ENCODE measurements at places on chromosomes 13 and 19.

GRCh38 chr19:5753743-5754142, 30.8 kb downstream of the PRR22 start:
- DNase-seq, result no peak

- peak; percentile 80 for DNase-seq
Measured at GRCh38 chr19:7533925-7534480, 1.5 kb upstream of the PNPLA6 start.

DNA sequence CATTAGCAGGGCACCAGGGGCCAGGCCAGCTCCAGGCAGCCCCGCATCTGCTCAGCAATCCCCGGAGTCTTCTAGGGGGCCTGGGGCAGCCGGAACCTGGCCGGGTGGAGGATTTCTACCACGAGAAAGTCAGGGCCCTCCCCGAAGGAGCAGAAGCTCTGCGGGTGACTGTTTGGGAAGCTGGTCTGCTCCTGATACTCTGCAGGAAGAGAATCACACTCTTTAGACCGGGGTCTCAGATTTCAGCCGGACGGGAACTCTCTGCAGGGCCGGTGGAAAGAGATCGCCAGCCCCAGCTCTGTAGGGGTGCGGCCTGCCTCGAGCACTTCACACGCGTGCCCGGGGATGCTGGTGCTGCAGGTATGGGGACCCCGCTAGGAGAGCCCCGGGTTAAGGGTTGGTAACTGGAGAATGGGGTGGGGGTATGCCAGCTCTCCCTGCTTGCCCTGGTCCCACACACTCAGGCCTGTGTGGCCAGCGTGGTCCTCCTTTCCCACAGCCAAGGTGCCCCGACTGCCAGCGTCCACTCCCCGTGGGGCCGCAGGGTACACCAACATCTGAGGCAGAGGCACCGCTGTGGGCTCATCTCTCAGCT, 20.1 kb downstream of the RASA3 start:
- no peak for DNase-seq

GRCh38 chr13:82687884-82688283, 1194.4 kb downstream of the SLITRK1 start:
- no peak for DNase-seq

GRCh38 chr13:37453246-37453645, 145.3 kb downstream of the POSTN start:
- no peak for DNase-seq

DNA sequence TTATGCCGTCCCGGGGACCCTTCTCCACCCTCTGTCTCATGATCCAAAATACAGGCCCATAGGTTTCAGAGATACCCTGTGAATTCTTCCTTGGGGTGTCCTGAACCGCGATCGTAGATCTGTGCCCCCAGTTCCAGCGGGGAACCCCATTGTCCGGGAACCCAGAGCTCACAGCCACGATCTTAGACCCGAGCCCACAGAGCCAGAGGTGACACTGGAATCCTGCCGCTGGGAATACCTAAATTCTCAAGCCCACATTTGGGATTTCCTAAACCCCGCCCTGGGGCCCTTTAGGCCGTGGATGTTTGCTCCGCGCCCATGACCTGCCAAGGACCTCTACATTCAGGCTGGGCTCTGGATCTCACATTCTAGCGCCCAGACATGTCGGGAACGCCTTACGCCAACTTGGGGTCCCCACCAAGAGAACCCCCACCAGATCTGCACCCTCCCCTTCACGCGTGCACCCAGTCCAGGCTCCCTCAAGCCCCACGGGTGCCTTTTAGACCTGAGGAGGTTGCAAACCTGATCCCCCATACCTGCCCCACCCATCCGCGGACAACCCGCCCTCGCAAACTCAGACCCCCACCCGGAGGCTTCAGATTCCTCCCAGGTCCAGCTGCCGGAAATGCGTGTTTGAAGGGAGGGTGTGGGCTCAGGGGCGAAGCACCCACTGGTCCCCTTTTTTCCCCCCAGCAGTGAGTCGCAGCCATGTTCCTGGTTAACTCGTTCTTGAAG, 605 bp downstream of the CAPNS1 start:
- no peak for DNase-seq

DNA sequence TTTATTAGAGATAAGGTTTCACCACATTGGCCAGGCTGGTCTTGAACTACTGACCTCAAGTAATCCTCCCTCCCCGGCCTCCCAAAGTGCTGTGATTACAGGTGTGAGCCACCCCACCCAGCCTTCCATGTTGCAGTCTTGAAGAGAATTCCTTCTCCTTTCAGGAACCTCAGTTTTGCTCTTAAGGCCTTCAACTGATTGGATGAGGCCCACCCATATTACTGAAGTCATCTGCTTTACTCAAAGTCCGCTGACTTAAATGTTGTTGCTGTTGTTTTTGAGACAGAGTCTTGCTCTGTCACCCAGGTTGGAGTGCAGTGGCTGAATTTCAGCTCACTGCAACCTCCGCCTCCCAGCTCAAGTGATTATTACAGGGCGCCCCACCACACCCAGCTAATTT, 33.5 kb downstream of the RASL11A start:
- DNase-seq, result no peak

GRCh38 chr13:38758277-38758676, 71.4 kb downstream of the FREM2 start:
- DNase-seq, result no peak

DNA sequence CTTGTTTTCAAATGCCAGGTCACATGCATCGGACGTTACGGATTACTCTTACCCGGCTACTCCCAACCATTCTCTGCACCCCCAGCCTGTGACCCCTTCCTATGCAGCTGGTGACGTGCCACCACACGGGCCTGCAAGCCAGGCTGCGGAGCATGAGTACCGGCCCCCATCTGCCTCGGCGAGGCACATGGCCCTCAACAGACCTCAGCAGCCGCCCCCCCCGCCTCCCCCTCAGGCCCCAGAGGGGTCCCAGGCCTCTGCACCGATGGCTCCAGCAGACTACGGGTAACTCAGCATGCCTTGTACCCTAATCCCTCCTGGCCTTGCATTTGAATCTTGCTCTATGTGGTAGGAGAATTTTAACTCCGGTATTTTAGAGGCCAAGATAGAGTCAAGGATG, 79.5 kb downstream of the GPR12 start:
- DNase-seq, result no peak

- peak; percentile 63 for DNase-seq
Measured at GRCh38 chr19:49475995-49476880, 2.2 kb downstream of the FLT3LG start.

GRCh38 chr13:28705461-28706083, 13.2 kb downstream of the SLC46A3 start:
- DNase-seq, result no peak

- DNase-seq, result no peak
Measured at GRCh38 chr19:30446850-30447552, 74.8 kb downstream of the ZNF536 start.

DNA sequence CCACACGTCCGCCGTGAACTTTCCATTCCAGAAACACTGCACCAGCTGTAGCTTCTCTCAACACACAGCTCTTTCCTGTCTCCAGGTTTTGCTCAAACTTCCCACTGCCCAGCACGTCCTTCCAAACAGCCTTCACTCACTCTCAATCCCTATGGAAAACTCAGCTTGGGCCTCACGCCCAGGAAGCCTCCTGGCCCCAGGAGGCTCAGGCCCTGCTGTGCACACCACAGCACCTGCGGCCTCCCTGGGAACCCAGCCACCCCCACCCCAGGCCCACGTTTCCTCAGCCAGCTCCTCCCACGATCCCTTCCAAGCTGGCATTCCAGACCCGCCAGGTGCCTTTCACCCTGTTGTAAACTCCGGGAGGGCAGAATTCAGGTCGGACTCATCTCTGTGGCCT, 35.2 kb downstream of the C13orf46 start:
- DNase-seq, result no peak

- no peak for DNase-seq
Measured at GRCh38 chr13:39910041-39910440, 254.6 kb downstream of the COG6 start.

DNA sequence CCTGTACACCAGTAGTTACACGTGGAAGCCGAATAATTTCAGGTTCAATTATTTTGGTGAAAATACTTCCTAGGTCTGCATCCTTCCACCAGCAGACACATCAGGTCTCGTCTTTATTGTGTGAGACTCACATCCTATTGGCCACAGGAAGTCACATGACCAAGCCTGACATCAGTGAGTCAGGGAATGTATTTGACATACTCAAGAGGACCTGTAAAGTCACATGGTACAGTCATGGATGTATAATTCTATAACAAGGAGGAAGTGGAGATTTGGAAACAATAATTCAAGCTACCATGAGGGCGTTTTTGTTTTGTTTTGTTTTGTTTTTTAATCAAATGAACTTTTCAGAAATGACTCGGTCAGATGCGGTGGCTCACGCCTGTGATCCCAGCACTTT, 9.3 kb upstream of the HIF3A start:
- DNase-seq, result no peak

GRCh38 chr13:63460462-63461090, 2044.9 kb upstream of the PCDH20 start:
- no peak for DNase-seq

DNA sequence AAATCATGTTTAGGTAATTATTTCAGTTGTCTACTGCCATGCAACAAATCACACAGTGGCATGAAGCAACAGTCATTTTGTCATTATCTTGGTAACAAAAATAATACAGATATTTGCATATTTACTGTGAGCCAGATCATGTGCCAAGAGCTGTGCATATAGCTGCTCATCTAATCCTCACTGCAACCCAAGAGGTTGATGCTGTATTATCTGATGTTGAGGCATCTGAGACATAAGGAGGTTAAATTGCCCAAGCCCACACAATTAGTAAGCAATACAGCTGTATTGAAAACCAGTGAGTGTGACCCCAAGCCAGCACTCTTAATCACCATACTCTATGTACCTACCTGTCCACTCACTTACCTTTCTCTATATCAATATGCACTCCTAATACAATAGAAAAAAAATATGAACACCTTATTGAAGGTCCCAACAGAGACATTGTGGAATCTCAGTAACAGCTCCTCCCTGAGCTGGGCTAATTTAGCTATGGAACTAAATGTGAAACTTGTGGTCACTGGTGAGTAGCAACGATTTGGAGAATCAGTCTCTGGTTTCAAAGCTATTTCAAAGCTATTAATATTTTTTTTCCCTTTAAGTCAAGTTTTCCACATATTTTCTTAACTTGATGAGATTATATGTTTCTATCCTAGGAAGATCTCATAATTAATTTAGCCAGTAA, 185.2 kb downstream of the KLF12 start:
- no peak for DNase-seq

- no peak for DNase-seq
Measured at GRCh38 chr19:38506375-38506722, 72.9 kb downstream of the RYR1 start.

- no peak for DNase-seq
Measured at GRCh38 chr13:113625965-113626721, 31.9 kb downstream of the ATP4B start.

DNA sequence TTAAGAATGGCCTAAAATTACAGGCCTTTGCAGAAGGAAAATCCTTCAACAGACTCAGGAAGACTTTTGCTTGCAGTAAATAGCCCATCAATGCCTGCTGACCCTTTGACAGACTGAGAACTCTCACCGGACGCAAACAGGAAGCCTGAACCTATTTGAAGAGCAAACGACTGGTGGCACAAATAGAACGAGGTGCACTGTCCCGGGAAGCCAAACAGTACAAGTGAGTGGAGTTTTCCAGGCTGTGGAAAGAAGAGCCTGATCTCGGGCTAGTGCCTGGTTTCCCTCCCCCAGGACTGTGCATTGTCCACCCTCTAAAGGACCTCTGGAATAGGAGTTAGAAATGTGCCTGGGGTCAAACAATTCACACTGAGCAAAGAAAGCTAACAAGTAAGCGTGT, 165.5 kb downstream of the FGF14 start:
- no peak for DNase-seq

GRCh38 chr13:76950101-76950500, 1.8 kb downstream of the ACOD1 start:
- no peak for DNase-seq

DNA sequence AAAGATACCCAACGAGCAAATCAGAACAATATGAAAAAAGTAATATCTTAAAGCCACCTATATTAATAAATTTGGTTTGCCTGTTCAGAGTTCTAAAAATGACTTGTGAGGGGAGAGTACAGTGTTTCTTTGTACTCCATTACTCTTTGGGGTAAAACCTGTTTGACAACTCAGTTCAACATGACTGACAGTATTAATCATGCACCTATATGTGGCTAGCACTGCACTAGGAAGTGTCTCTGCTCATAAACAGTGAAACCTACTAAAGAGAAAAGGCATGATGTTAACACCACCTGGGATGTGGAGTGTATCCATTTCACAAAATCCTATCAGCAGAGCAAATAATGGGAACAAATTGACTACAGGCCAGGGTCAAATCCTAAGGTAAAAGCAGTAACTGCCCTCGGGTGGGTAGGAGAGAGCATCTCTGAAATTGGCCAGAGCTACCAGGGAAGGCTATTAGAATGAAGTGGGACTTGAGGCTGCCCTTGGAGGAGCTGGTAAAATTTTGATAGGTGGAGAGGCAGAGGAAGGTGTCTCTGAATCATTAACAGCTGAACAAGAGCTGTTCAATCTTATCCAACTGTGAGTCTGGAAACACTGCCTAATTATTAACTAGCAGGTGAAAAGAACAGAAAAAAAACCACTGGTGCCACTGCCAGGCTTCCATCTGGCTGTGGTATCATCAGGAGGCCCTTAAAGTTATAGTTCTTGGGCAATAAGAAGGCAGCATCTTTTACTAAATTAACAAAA, 365.1 kb downstream of the DNAJC15 start:
- no peak for DNase-seq

GRCh38 chr19:56566904-56567273, 379 bp upstream of the ZNF470 start:
- peak; percentile 16 for DNase-seq

- DNase-seq, result no peak
Measured at GRCh38 chr19:29477831-29478577, 47.8 kb upstream of the VSTM2B start.

DNA sequence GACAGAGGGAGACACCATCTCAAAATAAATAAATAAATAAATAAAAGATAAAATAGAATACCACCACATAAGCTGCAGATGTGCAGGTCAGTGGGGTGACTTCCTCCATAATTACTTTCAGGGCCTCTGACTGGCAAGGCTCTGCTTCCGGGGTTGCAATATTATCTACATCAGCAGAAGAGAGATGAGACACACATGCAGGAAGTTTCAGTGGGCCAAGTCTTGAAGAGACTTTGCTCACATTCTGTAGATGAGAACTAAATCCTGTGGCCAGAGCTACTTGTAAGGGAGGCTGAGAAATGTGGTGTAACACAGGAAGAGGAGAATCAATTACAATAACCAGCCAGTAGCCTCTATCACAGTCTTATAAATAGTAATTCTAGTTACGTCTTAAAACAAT, 89.9 kb upstream of the MAB21L1 start:
- no peak for DNase-seq

- no peak for DNase-seq
Measured at GRCh38 chr19:48237057-48237456, 18.7 kb downstream of the CARD8 start.

GRCh38 chr13:33318037-33318436, 32.5 kb upstream of the STARD13 start:
- DNase-seq, result no peak
